ENCODE measurements at places on chromosomes 12 and 14. TPM values are rescaled to one million over a fixed set of nuclear protein-coding genes. Genes with fewer than 3 reads are reported as not detected.

TSHR gene
- total RNA-seq, result not detected

ACOT6 gene
- not detected for total RNA-seq

MGP gene
- 4.0 TPM for total RNA-seq

P3H3 gene
- 27.7 TPM for total RNA-seq

NDUFB1 gene
- 234 TPM for total RNA-seq

KRT71 gene
- not detected for total RNA-seq

TPH2 gene
- total RNA-seq, result not detected

TAS2R30 gene
- total RNA-seq, result 0.48 TPM

GRCh38 chr14:104048758-104049507, 36.6 kb upstream of the ASPG start:
- peak; percentile 66 for DNase-seq

DNA sequence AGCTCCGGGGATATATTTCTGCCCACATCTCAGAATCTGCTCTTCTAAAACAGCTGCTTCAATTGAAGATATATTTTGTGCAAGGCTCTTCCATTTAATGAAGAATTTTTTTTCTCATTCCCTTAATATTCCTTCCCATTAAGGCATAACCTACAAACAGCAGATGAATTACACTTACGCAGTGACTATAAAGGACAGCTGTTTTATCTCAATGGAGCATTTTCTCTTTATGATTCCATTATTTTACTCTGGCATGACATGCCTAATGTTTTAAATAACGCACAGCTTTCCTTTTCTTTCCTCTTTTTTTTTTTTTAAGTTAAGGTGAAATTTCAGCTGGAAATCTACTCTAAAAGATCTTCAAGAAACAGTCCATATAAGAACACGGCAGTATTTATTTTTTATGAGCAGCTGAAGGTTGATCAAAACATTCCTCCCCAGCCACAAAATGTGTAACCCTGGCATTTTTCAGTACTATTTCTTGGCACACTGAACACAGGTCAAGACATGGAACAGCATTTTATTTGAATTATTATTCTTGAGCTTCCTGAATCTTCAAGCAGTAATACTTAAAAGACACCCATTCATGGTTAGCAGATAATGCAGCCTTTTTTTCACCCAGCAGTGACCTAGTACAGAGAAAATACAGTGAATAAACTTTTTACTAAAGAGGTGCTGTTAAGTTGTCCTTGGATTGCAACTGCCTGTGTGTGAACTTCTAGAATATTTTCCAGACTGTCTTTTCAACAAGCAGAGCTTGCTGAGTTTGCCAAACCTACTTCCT, 118.1 kb upstream of the FOXN3 start:
- no peak for DNase-seq

DNA sequence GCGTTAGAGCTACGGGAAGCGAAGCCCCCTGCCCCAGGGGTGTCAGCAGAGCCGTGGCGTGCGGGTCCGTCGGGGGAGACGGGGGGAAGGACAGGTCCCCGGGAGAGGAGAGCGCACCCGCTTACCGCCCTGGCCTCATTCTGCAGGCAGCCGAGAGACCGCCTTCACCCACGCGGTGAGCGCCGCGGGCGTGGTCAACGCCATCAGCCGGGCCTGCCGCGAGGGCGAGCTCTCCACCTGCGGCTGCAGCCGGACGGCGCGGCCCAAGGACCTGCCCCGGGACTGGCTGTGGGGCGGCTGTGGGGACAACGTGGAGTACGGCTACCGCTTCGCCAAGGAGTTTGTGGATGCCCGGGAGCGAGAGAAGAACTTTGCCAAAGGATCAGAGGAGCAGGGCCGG, 10.5 kb downstream of the WNT5B start:
- no peak for DNase-seq

DNA sequence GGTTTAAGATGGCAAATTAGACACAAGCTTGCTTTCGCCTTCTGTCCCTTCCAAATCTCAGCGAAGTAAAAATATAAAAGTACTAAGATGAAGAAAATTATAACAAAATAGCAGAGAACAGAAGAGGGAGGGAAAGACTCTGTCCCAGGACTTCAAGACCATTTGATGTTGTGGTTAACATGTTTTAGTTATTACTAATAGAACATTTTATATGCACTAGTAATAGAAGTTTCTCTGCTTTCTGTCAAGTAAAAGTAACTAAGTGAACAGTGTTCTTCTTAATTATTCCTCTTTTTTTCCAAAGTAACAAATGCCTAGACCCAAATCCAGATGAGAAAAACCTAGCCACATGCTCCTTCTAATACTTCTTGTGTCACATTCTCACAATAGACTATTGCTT, 85.1 kb upstream of the DAAM1 start:
- DNase-seq, result no peak

- no peak for DNase-seq
Measured at GRCh38 chr12:27777141-27777540, 2.9 kb upstream of the KLHL42 start.

DNA sequence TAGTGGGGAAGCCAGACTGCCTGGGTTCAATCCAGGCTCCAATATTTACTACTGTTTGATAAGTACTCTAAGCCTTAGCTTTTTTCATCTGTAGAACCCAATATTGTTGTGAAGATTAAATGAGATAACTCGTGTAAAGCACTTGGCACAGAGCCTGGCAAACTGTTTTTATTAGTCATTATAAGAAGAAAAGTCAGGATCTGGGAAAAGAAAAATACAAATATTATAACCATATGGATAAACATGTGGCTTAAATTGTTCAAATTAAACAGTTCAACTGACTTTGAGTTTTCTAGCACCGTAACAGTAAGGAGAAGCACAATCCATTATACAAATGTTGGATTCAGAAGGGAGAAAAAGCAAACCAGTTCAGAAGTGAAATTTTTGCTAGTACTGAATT, 22.0 kb upstream of the CDK17 start:
- DNase-seq, result no peak

DNA sequence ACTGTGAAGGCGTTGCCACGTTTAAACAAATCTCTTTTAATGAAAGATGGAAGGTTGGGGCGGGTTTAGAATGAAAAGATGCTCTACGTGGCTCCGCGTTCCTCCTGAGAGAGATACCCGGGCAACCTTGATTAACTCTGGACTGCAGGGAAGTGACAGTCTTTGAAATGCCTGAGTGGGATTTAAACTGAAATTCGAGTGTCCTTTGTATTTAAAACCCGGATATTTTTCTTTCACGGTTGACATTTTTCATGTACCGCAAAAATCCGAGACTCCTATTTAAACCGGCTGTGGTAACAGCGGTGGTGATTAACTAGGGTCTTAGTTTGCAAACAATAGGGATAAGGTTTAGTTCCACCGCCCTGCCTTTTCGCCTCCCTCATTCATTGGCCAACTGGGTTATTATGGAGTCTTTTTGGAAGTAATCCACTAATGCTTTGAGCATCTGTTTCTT, 707 bp downstream of the G2E3 start:
- DNase-seq, result no peak

DNA sequence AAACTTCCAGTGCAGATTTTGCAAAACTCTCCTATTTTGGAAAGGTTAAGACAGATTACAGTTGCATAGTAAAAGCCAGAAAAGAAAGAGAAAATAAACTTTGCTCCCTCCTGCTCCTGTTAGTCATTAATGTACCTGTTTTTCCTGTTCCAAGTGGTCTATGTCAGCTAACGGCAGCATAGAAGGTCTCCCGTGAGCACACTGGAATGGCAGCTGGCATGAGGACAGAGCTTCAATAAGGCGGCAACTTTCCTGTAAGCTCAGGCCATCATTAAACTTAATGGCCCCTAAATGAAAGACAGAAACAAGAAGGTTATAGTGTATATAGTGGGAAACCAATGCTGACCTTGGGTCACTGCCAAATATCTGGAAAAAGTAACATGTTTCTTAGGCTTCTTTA, 16.0 kb downstream of the EIF2B2 start:
- DNase-seq, result no peak

- DNase-seq, result no peak
Measured at GRCh38 chr12:105069936-105070702, 14.1 kb downstream of the ALDH1L2 start.

GRCh38 chr12:88418856-88419497, 161.3 kb downstream of the KITLG start:
- no peak for DNase-seq

DNA sequence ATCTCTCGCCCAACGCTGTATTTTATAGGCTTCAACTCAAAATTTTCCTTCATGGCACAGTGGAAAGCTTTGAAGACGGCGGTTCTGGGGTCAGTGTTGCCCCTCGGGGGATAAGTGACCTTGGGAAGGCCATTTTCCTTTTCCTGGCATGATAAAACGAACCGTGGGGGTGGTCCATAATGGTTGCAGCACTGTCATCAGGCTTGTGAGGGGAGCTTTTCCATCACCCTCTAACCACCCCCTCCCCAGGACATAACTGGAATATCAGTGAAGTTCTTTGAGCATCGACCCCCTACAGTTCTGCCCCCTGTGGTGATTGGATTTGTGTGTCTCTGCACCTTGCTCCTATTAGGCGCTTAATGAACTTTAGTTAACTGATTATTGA, 16.0 kb downstream of the FOS start:
- no peak for DNase-seq

DNA sequence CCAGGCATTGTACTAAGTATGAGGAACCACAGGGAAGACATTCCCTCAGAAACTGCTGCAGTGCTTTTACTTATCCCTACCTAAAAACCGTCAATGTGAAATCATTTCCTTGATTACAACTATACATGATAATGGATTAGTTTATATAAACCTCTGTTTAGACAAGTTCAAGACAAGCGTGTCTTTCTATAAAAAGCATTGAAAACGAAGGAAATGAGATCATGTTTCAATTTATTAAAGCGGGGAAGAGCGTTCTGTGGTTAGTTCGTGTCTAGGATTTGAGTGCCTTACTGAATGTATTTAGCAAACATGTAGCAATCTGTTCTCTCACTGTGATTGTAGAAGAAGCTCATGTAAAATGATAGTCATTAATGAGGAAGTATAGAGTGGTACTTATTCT, 37.5 kb downstream of the GALC start:
- DNase-seq, result no peak

GRCh38 chr14:103755060-103755459, 39.5 kb downstream of the ZFYVE21 start:
- DNase-seq, result no peak

DNA sequence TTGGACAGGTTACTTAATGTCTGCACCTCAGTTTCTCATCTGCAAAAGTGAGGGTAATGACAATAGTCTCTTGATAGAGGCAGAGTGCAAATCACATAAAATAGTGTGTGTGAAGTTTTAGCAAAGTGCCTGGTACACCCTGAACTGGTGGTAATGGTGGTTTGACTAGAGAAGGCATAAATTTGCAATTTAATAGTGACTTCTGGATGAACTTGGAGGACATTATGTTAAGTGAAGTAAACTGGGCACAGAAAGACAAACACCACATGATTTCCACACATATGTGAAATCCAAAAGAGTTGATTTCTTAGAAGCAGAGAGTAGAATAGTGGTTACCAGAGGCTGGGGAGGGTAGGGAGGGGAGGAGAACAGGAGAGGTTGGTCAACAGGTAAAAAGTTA, 54.8 kb upstream of the FUT8 start:
- no peak for DNase-seq

GRCh38 chr14:34804933-34805332, 70.2 kb downstream of the BAZ1A start:
- no peak for DNase-seq

- DNase-seq, result no peak
Measured at GRCh38 chr12:52063981-52064649, 5.7 kb upstream of the ATG101 start.

GRCh38 chr12:607541-608001, 55.7 kb downstream of the NINJ2 start:
- DNase-seq, result no peak

DNA sequence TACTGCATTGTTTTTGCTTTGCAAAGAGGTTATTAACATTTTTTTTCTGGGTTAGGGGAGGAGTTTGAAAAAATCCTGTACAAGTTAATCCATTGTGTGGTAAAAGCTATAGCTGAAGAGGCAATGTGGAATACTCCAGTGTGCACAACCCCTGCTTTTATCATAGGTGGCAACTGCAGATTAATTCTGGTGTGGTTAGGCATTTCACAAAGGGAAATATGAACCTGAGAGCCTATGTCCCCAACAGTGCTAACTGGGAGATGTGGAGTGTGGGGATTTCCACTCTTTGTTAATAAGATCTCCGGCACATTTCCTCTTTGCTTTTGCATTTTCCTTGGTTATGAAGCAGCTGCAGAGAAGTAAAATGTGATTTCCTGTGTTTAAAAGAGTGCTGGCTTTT, 33.6 kb downstream of the PRORP start:
- DNase-seq, result no peak

- no peak for DNase-seq
Measured at GRCh38 chr12:52659395-52659794, 7.4 kb upstream of the KRT2 start.

- no peak for DNase-seq
Measured at GRCh38 chr14:26810631-26811030, 212.8 kb upstream of the NOVA1 start.

Measured in kidney epithelial cell (primary cell).